ENCODE measurements at places on chromosomes 1 and 21. TPM values are rescaled to one million over a fixed set of nuclear protein-coding genes. Genes with fewer than 3 reads are reported as not detected.

HSD3B2 gene
- not detected for total RNA-seq

NRIP1 gene
- total RNA-seq: 28.3 TPM

CCDC27 gene
- not detected for total RNA-seq

APOBEC4 gene
- total RNA-seq: not detected

DISC1 gene
- 2.0 TPM for total RNA-seq

USH2A gene
- total RNA-seq: not detected

ATF3 gene
- 44.9 TPM for total RNA-seq

BRDT gene
- not detected for total RNA-seq

TAS1R3 gene
- 0.06 TPM for total RNA-seq

KCNQ4 gene
- 0.64 TPM for total RNA-seq

ENAH gene
- 0.84 TPM for total RNA-seq

SMIM1 gene
- 1.5 TPM for total RNA-seq

BEST4 gene
- 1.5 TPM for total RNA-seq

ZSWIM5 gene
- 0.58 TPM for total RNA-seq

FTCD gene
- not detected for total RNA-seq

UFC1 gene
- 89.9 TPM for total RNA-seq

FAM131C gene
- 0.34 TPM for total RNA-seq

AGT gene
- total RNA-seq: not detected

PDZK1 gene
- not detected for total RNA-seq

TAS1R2 gene
- not detected for total RNA-seq

MANEAL gene
- total RNA-seq: 1.5 TPM

DNA sequence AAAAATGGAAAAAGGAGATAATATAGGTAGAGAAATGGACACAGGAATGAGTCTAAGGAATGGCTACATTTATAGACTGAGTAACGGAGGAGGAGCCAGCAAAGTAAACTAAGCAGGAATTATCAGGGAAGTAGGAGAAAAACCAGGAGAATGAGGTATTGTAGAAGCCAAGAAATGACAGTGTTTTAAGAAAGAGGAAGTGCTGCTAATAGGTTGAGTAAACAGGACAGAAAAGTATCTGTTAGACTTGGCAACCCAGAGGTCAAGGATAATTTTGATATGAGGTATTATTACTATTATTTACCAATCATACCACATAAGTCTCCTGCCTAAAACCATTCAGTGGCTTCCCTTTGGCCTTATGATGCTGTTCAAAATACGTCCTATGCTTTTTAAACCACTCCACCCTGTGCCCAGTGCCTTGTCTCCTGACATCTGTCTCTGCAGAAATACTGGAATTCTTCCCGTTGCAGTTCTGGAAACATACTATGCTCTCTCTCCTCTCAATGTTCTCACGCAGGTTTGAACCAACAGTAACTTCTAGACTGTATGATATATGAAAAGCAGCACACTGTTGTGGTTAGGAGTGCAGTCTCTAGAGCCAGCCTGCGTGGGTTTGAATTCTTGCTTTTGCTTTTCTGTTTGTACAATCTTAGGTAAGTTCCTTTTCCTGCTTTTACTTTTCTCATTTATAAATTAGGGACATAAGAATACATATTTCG is 24.6 kb upstream of the NEK7 start:
- H3K4me1 ChIP-seq: peaks cover 18% of the 10 kb centered on the region
- peaks cover 8% of the 10 kb centered on the region for H3K36me3 ChIP-seq
- DNase-seq: no peak
- no peaks in the 10 kb centered on the region for H3K27me3 ChIP-seq
- no peak overlapping the region for H3K27ac ChIP-seq

GRCh38 chr1:168803806-168804510 is 75.0 kb upstream of the DPT start:
- no peak for DNase-seq
- no peak overlapping the region for H3K4me3 ChIP-seq
- H3K4me1 ChIP-seq: no peaks in the 10 kb centered on the region

GRCh38 chr1:224632921-224633321 is 16.8 kb downstream of the CNIH3 start:
- peaks cover 6% of the 10 kb centered on the region for H3K4me1 ChIP-seq
- no peaks in the 10 kb centered on the region for H3K27me3 ChIP-seq
- no peak for DNase-seq

- no peak for DNase-seq
- H3K4me1 ChIP-seq: no peaks in the 10 kb centered on the region
- no peak overlapping the region for H3K4me3 ChIP-seq
- H3K36me3 ChIP-seq: no peaks in the 10 kb centered on the region
- no peak overlapping the region for H3K27ac ChIP-seq
These were observed 86.4 kb upstream of the JUN start for GRCh38 chr1:58870298-58870676.

DNA sequence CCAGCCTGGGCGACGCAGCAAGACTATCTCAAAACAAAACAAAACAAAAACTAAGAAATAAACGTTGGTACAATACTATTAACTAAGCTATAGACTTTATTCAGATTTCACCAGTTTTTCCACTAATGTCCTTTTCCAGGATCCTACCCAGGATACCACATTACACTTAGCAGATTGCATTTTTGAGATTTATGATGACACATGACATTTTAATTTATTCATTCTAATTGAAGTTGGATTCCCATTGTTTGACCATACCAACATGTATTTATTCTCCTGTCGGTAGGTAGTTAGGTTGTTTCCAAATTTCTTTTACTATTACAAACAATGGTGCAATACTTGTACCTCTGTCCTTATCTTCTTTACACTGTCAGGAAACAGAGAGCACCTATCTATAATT is 6.8 kb upstream of the KLF17 start:
- H3K27ac ChIP-seq: no peak overlapping the region
- no peaks in the 10 kb centered on the region for H3K36me3 ChIP-seq
- H3K27me3 ChIP-seq: peaks cover 8% of the 10 kb centered on the region

DNA sequence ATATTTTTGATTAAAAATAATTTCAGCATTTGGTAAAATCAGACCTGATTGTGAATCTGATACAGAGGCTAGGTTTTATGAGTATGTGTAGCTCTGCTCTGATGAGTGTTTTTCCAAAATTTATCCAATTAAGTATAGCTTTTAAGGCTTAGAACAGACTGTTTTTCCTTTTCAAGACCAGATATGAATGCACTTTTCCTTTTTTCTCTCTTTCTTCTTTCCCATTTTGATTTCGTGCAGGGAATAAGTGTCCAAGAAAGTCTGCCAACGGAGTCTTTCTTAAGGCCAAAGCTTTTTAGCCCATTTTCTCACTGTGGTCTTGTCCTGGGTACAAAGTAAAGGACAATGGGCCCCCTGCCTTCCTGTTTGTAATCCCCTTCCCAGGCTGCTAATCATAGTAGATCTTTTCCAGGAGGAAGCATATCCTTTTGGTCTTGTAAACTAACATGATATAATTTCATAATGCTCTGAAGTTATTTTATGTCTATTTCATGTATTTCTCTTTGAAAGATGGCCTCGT is 2.9 kb downstream of the KIF1B start:
- no peak overlapping the region for H3K27ac ChIP-seq
- no peak overlapping the region for H3K4me3 ChIP-seq
- H3K36me3 ChIP-seq: no peaks in the 10 kb centered on the region
- no peak for DNase-seq
- H3K4me1 ChIP-seq: peaks cover 41% of the 10 kb centered on the region
- H3K27me3 ChIP-seq: peaks cover 14% of the 10 kb centered on the region

GRCh38 chr1:1327291-1327690 is 2.7 kb downstream of the CPTP start:
- H3K4me1 ChIP-seq: peaks cover 18% of the 10 kb centered on the region
- H3K27me3 ChIP-seq: no peaks in the 10 kb centered on the region
- no peak overlapping the region for H3K4me3 ChIP-seq

DNA sequence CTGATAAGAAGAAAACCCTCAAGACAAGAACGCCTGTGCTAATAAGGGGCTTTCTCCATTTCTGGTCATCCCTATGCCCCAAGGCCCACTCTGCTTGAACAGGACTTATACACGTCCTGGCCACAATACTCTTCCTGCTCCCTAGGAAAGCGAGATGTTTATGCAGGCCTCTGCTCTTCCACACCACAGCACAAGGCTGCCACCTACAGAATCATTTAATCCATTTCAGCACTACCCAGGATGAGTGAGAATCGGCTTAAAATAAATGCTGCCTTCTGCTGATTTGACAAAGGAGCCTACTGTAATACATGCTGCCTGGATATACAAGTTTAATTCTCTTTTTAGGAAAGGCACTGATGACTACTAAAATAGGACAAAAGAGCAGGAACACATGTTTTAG is 29.4 kb downstream of the FRRS1 start:
- no peaks in the 10 kb centered on the region for H3K4me1 ChIP-seq
- H3K27ac ChIP-seq: no peak overlapping the region
- peaks cover 2% of the 10 kb centered on the region for H3K36me3 ChIP-seq
- no peaks in the 10 kb centered on the region for H3K27me3 ChIP-seq
- no peak overlapping the region for H3K4me3 ChIP-seq

- H3K4me1 ChIP-seq: peaks cover 39% of the 10 kb centered on the region
- DNase-seq: no peak
- peak overlapping the region; percentile 35 for H3K4me3 ChIP-seq
These were observed 2.0 kb upstream of the OLIG2 start for GRCh38 chr21:33023574-33024200.

DNA sequence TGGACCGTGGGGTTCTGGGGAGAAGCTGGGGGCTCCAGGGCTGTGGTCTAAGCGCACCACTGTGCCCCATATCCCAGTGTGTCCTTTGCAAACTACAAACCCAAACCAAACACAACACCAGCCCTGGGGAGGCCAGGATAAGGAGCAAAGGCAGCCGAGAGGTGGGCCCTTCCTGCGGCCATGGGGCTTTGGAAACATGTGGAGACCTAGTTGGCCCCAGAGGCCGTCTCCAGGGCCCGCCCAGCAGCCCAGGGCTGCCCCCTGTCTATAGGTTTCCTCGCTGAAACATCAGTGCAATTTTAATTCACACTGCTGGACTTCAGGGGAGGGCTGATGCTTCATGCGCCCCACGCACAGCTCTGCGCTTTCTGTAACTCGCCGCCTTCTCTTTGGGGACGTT is 61.3 kb downstream of the PRDM16 start:
- H3K36me3 ChIP-seq: no peaks in the 10 kb centered on the region
- H3K4me3 ChIP-seq: no peak overlapping the region
- H3K27ac ChIP-seq: no peak overlapping the region

DNA sequence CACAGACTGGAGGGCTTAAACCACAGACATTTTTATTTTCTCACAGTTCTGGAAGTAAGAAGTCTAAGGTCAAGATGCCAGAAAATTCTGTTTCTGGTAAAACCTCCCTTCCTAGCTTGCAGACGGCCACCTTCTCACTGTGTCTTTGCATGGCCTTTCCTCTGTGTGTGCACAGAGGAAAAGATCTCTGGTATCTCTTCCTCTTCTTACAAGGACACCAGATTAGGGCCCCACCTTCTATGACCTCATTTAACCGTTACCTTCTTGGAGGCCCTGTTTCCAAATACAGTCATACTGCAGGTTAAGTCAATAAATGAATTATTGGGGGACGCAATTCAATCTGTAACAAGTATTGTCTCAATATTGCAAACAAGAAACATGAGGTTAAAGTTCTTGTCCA is 63.0 kb upstream of the PRDX6 start:
- H3K4me3 ChIP-seq: no peak overlapping the region
- H3K4me1 ChIP-seq: peaks cover 64% of the 10 kb centered on the region
- no peak for DNase-seq
- H3K36me3 ChIP-seq: no peaks in the 10 kb centered on the region
- H3K27me3 ChIP-seq: no peaks in the 10 kb centered on the region

- H3K36me3 ChIP-seq: peaks cover 68% of the 10 kb centered on the region
- H3K4me1 ChIP-seq: peaks cover 90% of the 10 kb centered on the region
- DNase-seq: peak; percentile 47
- no peaks in the 10 kb centered on the region for H3K27me3 ChIP-seq
These were observed 18.5 kb downstream of the SELL start for GRCh38 chr1:169692756-169693460.

- no peaks in the 10 kb centered on the region for H3K36me3 ChIP-seq
- no peak overlapping the region for H3K27ac ChIP-seq
- no peak for DNase-seq
- H3K4me3 ChIP-seq: no peak overlapping the region
- H3K4me1 ChIP-seq: peaks cover 2% of the 10 kb centered on the region
- H3K27me3 ChIP-seq: peaks cover 3% of the 10 kb centered on the region
These were observed 99.1 kb downstream of the CLEC20A start for GRCh38 chr1:178397678-178398077.

GRCh38 chr1:53663529-53664300 is 75.2 kb downstream of the GLIS1 start:
- H3K4me1 ChIP-seq: no peaks in the 10 kb centered on the region
- no peaks in the 10 kb centered on the region for H3K36me3 ChIP-seq
- no peak overlapping the region for H3K4me3 ChIP-seq

DNA sequence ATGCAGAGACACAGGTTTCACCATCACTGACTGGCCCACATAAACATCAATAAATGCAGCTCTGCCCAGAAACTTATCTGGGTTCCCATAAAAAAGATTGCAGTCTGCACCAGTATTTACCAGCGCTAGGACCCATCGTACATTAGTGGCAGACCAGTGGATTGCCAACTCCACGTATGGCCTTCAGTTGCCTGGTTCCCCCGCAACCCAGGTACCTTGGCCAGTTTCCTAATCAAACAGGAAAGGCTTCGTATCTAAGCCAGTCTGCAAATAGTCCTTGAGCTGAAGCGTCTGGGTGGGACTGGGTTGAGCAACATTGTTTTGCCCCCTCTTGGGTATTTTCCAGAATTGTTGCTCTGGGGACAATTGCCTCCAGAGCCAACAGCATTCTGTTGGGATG is 1639.3 kb downstream of the MRPL39 start:
- no peak overlapping the region for H3K4me3 ChIP-seq
- H3K27ac ChIP-seq: no peak overlapping the region
- H3K27me3 ChIP-seq: no peaks in the 10 kb centered on the region
- DNase-seq: no peak
- peaks cover 16% of the 10 kb centered on the region for H3K4me1 ChIP-seq

DNA sequence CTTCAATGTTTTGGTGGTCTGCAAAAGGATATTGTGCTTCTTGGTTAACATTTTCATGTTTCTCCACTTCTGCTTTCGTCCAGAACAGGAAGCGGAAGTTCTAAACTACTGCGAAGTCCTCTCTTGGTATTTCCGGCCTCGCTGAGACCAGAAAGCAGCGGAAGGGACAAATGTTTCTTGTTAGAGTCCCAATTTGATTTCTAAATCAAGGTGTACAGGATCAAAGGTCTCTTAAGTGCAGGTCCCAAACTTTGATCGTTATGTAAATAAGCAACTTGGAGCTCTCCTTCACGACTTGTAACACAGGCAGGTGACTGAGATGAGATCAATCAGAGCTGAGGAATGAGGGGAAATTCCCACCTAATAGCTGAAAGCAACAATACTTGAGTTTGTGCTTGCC is 40.1 kb upstream of the HMCN1 start:
- no peaks in the 10 kb centered on the region for H3K27me3 ChIP-seq
- H3K4me1 ChIP-seq: peaks cover 14% of the 10 kb centered on the region
- peak overlapping the region; percentile 75 for H3K4me3 ChIP-seq
- peak; percentile 15 for DNase-seq
- H3K27ac ChIP-seq: peak overlapping the region; percentile 91

- peak overlapping the region; percentile 69 for H3K4me3 ChIP-seq
- H3K36me3 ChIP-seq: peaks cover 26% of the 10 kb centered on the region
- peaks cover 21% of the 10 kb centered on the region for H3K4me1 ChIP-seq
- peak; percentile 43 for DNase-seq
- H3K27me3 ChIP-seq: no peaks in the 10 kb centered on the region
- H3K27ac ChIP-seq: peak overlapping the region; percentile 84
These were observed 25.6 kb upstream of the IER5 start for GRCh38 chr1:181062836-181063428.

All from activated naive CD8-positive, alpha-beta T cell treated with anti-CD3 and anti-CD28 coated beads for 36 hours (primary cell).